ENCODE measurements at places on chromosomes 7 and 10.

- no peak for DNase-seq
These were observed 155.4 kb upstream of the ITGB1 start for GRCh38 chr10:33113466-33113865.

- no peak for DNase-seq
These were observed 1.4 kb downstream of the ZNF438 start for GRCh38 chr10:31030260-31030659.

- DNase-seq = no peak
These were observed 46.1 kb downstream of the PAX2 start for GRCh38 chr10:100791369-100792058.

DNA sequence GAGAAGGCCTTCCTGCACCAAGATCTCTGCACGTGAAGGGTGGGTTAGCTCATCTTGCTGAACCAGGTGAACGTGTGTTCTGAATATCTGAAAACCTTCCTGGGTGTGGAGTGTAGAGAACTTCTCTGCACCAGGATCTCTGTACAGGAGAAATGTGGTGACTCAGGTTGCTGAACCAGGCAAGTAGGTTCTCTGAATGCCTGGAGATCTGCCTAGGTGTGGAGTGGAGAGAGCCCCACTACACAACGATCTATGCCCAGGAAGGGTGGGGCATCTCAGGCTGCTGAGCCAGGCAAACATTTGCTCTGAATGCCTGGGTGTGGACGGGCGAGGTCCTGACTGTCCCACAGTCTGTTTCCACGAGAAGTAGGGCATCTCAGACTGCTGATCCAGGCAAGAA, 1002.3 kb upstream of the KCND2 start:
- no peak for DNase-seq

- no peak for DNase-seq
These were observed at the start of gene REEP3 for GRCh38 chr10:63520500-63521415. Gene REEP3, plus strand, starts transcription at chr10:63521401. Its CDS starts 145 bp downstream, at chr10:63521546.

DNA sequence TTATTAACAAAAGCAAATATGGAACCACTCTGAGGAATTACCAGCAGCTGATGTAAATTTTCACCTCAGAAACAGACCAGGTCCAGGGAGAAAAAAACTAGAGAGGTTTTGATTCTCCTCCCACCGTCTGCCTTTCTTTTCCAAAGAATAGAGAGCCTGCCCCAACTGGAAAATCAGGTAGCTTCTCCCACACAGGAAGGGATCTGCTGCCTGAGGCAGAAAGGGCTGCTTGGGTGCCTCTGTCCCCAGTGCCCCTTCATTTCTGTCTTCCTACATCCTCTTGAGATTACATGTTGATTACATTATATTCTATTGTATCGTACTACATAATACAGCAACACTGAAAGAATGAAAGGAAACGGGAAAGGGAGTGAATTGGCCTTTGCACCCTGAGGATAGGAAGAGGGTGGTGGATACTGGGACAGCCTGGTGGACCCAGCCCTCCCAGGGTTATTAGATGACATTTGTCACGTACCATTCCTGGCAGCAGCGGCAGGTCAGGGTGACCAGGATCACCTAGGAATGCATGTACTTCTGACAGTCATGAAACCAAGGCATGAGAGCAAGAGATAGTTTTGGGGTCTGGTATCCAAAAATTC, 8.9 kb downstream of the ST8SIA6 start:
- DNase-seq = no peak

DNA sequence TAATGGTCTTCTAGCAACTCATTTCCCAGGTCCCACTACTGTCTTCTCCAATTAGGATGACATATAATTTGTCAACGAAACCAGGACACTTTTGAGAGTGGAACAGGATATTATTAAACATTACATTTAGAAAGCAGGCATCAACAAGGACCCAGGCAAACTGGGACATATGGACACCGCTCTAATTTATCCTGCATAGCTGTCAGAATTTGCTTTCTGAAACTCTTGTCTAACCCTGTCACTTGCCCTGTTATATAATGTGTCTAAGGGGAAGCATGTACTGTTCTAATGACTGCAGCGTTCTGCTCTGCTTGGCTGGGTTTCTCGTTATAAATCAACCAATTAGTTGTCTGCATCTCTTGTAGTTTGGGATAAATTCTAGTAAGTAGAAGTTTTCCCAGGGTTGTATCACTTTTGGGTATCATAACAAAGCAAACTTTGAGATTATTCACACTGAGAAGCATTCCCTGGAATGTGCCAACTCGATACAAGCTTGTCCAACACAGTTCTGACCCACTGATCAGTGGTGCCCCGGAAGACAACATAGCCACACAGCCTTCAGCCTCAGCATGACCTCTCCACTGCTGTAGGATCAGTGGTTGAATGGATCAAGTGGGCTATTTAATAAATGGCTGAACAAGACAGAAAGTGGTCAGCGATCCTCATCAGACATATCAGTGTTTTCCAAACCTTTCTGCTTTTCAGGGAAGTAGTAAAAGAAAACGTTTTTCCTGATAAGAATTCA, 228.1 kb downstream of the KIF20B start:
- DNase-seq = no peak

DNA sequence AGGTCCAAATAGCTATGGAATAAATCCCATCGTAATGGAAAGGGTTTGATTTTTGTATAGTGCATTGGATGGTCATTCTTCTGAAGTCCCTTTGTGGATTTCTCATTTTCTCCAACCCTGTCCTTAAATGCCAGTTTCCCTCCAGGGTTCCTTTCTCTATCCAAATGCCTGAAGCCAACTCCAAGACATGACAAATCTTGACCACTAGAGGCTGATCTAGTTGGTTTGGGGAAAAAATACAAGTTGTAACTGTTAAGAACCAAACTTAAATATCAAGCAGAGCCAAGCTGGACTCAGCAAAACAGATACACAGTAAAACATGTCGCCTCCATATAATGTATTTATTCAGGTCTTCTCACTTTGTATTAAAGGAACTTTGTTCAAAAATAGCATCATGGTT, 28.7 kb downstream of the FRMD4A start:
- no peak for DNase-seq

GRCh38 chr7:116111475-116111874, 80.9 kb upstream of the TFEC start:
- no peak for DNase-seq

- DNase-seq = peak; percentile 17
These were observed 17.1 kb downstream of the BRAT1 start for GRCh38 chr7:2537981-2538851.

DNA sequence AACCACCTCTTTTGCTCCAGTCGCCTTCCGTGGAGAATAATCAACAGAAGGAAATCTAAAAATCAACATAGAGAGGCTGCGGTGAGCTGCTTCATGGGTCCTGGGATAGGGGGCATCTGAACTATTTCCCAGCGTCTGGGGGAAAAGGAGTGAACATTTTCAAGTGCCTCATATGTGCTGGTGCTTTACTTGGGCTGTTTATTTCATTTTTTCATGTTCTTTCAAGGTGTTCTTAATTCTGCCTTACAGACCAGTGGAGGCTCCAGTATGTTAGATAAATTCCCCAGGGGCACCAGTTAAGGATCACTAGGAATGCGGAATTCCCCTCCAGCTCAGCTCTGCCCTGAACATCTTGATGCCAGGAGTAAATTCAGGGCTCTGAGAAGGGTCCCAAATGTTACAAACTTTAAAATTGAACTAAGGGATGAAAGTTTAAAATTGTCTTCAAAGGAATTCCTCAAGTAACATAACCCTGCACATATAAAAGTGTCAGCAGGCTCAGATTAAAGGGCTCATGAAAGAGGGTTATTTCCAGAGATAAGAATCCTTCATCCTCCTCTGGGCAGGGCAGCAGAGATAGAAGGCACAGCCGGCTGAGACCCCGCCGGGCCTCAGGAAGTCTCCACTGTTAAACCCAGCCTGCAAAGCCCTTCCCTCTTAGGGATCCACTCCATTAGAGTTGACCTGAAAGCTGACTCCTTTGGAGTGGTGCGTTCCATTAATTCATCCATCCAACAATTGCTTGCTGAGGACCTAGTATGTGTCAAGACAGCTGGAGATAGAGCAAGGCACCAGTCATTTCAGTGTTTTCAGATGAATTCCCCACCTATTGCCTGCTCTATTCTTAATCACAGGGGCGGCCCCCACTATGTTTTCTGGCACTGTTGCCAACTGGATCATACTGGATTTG, 345.8 kb downstream of the KCNMA1 start:
- DNase-seq = no peak

DNA sequence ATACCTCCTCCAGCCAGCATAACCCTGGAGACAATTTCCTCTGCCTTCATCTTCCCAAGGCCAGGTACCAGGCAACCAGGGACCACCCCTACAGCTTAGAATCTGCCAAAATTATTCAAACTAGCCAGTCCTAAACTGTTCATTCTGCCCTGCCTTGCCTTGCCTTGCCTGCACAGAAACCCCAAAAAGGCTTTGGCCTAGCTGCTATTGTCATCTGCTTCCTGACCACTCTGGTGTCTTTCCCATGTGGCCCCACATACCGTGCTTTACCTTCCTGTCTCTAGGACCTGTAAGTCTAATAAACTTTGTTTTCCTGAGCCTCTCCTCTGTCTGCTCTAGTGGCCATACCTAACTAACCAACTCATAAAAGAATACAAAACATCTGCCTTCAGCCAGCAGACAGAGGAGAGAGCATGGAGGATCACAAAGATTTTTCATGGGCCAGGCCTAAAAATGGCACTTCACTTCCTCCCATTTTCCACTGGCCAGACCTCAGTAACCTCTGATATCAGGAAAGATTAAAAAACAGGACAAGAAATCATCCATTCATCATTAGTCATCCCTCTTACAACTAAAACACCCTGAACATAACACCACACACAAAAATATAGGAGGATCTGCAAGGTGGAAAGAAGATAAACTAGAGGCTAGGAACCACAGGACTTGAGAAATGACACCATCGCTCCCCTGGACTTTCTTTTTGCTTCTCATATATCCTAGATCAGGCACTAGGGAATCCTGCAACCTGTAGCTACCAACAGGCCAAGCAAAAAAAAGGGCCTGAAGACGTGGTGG, 51.5 kb downstream of the IMMP2L start:
- no peak for DNase-seq

DNA sequence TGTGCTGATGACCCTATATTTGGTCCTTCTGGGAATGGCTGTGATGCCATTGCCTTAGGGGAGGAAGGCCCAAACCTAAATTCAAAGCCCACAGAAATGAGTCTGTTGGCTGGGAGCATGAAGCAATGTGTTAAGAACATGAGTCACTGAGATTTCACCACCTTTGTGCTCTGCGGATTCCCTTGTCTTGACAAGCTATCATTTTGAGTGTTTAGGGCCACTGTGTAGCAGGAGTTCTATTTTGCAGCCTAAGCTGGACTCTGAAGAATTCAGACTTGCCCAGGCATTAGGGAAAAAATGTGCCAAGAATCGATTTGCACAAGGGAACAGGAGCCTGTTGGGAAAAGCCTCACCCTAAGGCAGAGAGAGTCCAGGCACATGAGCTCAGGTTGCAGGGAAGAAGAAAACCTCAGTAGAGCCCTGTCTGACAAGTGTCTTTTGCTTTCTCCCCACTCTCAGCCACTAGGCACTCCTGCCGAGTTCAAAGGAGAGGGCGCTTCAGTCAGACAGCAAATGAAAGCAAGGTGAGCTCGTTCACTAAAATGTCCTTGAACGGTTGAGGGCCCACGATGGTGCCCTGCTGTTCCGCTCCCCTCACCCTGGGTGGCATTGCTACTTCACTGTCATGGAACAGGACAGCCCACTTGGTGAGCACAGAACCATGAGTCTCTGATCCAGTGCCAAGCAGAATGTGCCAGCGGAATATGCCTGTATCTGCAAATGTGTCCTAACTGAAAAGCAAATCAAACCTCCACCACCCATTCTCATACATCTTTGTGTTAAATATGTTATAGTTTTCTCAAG, 93.6 kb downstream of the PRLHR start:
- no peak for DNase-seq
